ENCODE measurements at places on chromosomes 12 and 14.

- no peak for DNase-seq
Measured at GRCh38 chr14:96827290-96827689, 30.1 kb downstream of the VRK1 start.

- DNase-seq, result no peak
Measured at GRCh38 chr12:60684988-60685655, 1089.3 kb downstream of the SLC16A7 start.

GRCh38 chr14:99976681-99977080 is 88.5 kb upstream of the EVL start:
- no peak for DNase-seq

DNA sequence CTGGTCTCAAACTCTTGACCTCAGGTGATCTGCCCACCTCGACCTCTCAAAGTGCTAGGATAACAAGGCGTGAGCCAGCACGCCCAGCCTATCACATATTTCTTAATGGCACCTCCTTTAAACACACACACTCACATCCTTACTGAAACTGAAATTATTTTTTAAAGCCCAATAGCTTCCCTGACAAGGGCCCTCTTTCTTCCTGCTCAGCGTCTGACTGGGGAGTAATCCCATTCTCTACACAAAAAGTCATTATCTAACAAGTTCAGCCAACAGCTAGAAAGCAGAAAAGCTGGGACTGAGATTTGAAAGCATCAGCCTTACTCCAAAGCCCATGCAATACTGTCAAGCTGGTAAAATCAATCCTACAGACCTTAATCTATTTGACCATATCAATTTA is 10.0 kb upstream of the AICDA start:
- no peak for DNase-seq

GRCh38 chr14:70696026-70696425 is 54.3 kb downstream of the TTC9 start:
- no peak for DNase-seq

GRCh38 chr12:2306012-2306411 is 253.2 kb downstream of the CACNA1C start:
- DNase-seq, result no peak

DNA sequence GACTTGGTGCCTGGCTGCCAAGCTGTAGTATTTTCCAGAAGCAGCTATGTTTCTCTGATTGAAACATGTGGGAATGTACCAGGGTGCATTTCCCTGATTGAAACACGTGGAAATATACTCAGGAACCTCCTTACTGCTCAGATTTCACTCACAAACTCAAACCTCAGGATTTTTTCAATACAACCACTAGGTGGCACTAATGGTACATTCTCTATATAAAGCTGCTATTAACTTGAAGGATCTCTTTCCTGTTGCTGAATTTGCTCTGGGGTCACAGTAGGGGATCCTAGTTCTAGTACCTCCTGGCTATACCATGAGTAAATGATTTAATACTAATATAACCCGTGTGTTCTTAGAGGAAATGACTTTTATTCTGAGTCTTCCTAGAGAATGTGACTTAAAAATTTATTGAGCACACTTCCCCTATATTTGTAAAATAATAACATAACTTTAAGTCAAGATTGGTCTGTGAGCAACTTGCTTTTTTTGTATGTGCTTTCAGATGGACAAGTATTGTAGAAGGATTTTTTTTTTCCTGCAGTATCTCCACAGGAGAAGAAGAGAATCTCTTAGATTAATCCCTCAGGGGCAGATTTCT is 173.8 kb upstream of the MIS18BP1 start:
- no peak for DNase-seq

GRCh38 chr14:56657604-56658003 is 78.0 kb downstream of the TMEM260 start:
- DNase-seq, result no peak

- DNase-seq, result no peak
Measured at GRCh38 chr14:65709576-65709975, 297.0 kb downstream of the FUT8 start.

DNA sequence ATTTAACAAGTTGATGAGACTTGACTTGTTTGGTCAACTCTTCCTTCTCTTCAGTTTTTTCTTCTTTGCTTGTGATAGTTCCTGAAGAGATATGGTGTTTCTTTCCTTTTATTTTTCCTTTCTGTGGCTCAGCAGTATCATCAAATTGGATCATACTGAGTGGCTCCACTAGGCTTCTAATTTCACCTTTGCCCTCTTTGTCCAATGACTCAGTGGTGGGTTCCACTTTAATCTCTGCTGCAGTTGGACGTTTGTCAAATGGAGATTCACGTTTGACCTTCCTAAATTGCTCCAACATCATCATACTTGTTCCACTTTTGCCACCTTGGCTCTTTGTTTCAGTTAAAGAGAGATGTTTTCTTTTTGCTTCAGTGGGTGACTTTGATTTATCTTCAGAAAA is 41.5 kb downstream of the FAM186A start:
- no peak for DNase-seq

- no peak for DNase-seq
Measured at GRCh38 chr14:96055753-96056508, 16.8 kb downstream of the C14orf132 start.

GRCh38 chr14:55734731-55735130 is 154.7 kb downstream of the KTN1 start:
- no peak for DNase-seq

GRCh38 chr12:45170456-45171042 is 45.3 kb upstream of the ANO6 start:
- peak; percentile 79 for DNase-seq

GRCh38 chr12:45687081-45688015 is 42.2 kb upstream of the ARID2 start:
- no peak for DNase-seq
